ENCODE measurements at places on chromosomes 7 and 10.

DNA sequence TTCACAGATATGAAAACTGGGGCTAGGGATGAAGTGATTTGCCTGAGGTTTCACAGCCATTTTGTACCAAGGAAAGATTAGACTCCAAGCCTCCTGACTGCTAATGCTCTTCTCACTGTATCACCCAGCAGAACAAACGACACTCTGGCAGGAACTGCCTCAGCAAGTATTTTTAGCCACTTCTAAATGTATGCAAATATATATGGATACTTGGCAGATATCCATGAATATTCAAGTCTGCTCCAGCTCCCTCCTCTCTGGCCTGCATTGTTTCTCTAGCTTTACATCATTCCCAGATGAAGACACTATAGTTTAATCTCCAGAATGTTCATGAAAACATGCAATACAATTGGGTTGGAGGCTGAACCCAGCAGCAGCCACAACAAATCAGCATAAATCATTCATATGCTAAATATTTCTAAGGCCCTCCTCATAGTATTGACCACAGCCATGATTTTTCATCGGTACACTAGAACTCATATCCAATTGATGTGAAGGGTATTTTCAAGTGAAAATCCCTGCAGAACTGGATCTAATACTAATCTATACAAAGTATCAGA, 65.5 kb downstream of the HPSE2 start:
- no peak for DNase-seq

- DNase-seq = no peak
Measured at GRCh38 chr7:23284871-23285270, 14.3 kb upstream of the MALSU1 start.

GRCh38 chr7:143299346-143299745, 11.2 kb downstream of the CASP2 start:
- no peak for DNase-seq

GRCh38 chr7:158740013-158740656, 35.5 kb upstream of the NCAPG2 start:
- DNase-seq = no peak

DNA sequence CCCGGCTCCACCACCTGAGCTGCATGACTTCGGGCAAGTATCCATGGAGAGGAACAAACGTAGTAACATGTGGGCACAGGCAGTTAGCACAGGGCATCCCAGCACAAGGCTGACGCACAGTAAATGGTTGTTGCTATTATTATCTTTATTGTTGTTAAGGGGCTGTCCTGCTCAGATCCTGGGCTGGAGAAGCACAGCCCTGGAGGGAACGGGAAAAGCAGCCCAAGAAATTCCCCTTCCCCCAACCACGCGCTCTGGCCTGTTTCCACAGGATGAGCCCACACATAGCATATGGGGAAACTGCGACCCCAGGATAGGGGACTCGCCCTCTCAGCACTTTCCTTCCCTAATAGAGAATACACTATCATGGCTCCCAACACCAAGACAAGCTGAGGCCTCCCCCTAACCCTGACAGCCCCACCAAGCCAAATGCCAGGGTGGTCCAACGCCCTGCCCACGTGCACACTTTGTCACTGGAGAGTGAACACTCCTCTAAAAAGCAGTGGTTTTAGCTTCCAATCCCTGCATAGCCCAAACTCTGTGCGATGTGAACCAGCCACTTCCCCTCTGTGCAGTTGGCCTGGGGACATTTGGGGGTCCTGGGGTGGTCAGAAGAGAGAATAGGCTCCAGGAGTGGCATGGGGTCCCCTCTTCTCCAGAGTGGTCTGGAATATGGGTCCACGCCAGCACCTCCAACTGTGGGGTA, 11.0 kb downstream of the PSD start:
- no peak for DNase-seq

GRCh38 chr7:151512353-151512752, 7.3 kb downstream of the RHEB start:
- DNase-seq = no peak

GRCh38 chr10:60863796-60864195, 80.2 kb downstream of the RHOBTB1 start:
- no peak for DNase-seq

GRCh38 chr7:45143616-45144015, 14.0 kb upstream of the RAMP3 start:
- DNase-seq = no peak

GRCh38 chr7:81929386-81929785, 159.5 kb upstream of the HGF start:
- DNase-seq = no peak
